ENCODE measurements at places on chromosomes 13 and 19. TPM values are rescaled to one million over a fixed set of nuclear protein-coding genes. Genes with fewer than 3 reads are reported as not detected.

Gene NOTCH3
- 39.4 TPM for total RNA-seq

- H3K4me1 ChIP-seq = peaks cover 14% of the 10 kb centered on the region
- no peak for DNase-seq
- H3K36me3 ChIP-seq = peaks cover 47% of the 10 kb centered on the region
Measured at GRCh38 chr19:49490287-49491029, 3.0 kb downstream of the RPL13A start.

DNA sequence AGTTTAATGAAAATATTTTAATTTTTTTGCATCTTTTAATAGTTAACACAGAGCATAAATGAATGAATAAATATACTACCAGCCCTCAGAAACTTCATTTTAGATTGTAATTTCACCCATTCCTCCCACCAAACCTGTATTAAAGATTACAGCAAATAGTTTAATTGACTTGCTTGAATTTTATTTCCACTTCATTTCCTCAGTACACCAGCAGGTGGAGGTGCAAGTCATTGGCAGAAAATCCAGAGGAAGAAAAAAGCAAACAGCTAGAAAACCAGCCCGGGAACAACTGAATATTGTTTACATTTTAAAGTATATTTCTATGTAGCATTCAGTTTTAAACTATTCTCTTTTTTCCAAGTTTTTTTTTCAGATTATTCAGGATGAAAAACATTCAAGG, 177.8 kb downstream of the OLFM4 start:
- no peaks in the 10 kb centered on the region for H3K36me3 ChIP-seq
- H3K27ac ChIP-seq = no peak overlapping the region
- no peaks in the 10 kb centered on the region for H3K27me3 ChIP-seq
- DNase-seq = no peak

DNA sequence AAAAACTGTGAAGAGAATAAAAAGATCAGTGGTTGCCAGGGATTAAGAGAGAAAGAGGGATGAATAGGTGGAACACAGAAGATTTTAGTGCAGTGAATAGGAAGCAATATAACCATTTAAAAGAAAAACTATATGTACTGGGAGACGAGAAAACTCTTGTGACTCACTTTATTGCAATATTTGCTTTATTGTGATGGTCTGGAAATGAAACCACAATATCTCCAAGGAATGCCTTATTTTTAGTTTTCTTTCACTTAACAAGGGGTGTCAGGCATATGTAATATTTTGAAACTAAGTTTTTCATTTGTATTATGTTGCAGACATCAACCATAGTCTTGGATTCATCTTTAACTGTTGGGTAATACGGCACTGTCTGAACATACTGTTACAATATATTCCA, 1308.2 kb downstream of the PCDH9 start:
- no peak overlapping the region for H3K27ac ChIP-seq
- no peak overlapping the region for H3K4me3 ChIP-seq
- no peaks in the 10 kb centered on the region for H3K36me3 ChIP-seq
- no peaks in the 10 kb centered on the region for H3K27me3 ChIP-seq
- no peak for DNase-seq
- H3K4me1 ChIP-seq = no peaks in the 10 kb centered on the region

GRCh38 chr19:7360393-7360984, 11.8 kb downstream of the ARHGEF18 start:
- H3K4me3 ChIP-seq = no peak overlapping the region
- no peaks in the 10 kb centered on the region for H3K36me3 ChIP-seq
- no peak overlapping the region for H3K27ac ChIP-seq
- no peaks in the 10 kb centered on the region for H3K4me1 ChIP-seq
- peaks cover 8% of the 10 kb centered on the region for H3K27me3 ChIP-seq
- no peak for DNase-seq

Gene USF2
- 98.4 TPM for total RNA-seq

GRCh38 chr13:98584668-98585397, 7.9 kb upstream of the STK24 start:
- no peak overlapping the region for H3K27ac ChIP-seq
- no peaks in the 10 kb centered on the region for H3K36me3 ChIP-seq
- no peaks in the 10 kb centered on the region for H3K27me3 ChIP-seq
- no peak for DNase-seq
- H3K4me3 ChIP-seq = no peak overlapping the region

Gene LILRA1
- not detected for total RNA-seq

DNA sequence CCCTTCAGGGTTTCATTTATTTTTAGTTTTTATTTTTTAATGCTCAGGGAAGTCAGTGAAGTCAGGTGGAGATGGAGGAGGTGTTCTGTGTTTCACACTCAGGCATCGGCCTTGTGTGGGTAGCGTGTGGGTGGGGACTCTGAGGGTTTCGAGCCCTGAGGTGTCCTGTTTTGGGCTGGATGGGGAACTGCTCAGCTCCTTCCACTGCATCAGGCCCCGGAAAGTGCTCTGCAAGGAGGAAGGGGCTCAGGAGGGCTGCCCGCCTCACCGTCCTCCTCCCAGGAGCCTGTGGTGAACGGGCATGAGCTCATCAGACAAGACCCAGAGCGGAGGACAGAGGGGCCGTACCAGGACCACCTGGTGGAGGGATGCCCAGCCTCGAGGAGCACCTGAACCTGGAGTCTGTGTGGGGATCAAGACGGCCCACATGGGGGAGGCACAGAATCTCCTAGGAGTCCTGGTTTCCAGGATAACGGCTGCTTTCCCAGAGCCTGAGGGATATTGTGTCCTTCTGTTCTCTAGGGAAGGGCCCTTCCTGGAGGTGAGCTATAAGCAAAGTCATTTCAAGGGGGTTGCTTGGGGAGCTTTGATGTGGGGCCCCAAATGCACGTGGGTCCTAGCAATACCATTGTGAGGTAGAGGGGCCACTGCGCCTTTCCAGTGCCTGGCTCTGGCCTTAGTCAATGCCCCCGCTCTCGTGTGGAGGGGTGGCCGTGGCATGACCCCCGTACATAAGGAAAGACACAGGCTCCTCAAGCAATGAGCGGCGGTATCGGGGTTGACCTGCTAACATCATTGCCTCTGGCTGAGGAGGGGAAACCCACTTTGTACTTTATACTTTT, 13.5 kb upstream of the GAS6 start:
- DNase-seq = no peak
- no peaks in the 10 kb centered on the region for H3K27me3 ChIP-seq
- H3K4me1 ChIP-seq = no peaks in the 10 kb centered on the region
- no peak overlapping the region for H3K27ac ChIP-seq
- no peak overlapping the region for H3K4me3 ChIP-seq

Gene RAX2
- not detected for total RNA-seq
